Femur (tissue), 1 donor: ENCODE measurements at places on chromosomes 7 and 10.

DNA sequence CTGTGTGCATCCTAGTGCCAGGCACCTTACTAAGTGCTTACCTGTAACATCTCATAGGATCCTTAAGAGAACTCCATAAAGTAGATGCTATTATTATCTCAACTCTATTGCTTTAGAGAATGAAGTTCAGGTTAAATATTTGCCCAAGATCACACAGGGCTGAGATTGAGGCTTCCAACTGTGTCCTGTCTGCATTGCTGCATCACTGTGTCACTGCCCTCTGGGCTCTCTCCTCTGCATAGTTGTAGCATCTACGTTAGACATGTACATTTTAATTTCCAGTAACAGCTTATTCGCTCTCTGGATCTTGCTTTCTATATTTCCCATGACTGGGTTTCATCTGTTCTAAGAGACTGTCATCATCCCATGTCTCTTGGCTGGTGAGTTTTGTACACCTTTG is 63.6 kb upstream of the FZD8 start:
- DNase-seq, result no peak

GRCh38 chr7:134422638-134423037 is 36.3 kb downstream of the AKR1B1 start:
- DNase-seq, result no peak

GRCh38 chr10:86282664-86283465 is 83.7 kb downstream of the GRID1 start:
- DNase-seq, result peak; percentile 10

DNA sequence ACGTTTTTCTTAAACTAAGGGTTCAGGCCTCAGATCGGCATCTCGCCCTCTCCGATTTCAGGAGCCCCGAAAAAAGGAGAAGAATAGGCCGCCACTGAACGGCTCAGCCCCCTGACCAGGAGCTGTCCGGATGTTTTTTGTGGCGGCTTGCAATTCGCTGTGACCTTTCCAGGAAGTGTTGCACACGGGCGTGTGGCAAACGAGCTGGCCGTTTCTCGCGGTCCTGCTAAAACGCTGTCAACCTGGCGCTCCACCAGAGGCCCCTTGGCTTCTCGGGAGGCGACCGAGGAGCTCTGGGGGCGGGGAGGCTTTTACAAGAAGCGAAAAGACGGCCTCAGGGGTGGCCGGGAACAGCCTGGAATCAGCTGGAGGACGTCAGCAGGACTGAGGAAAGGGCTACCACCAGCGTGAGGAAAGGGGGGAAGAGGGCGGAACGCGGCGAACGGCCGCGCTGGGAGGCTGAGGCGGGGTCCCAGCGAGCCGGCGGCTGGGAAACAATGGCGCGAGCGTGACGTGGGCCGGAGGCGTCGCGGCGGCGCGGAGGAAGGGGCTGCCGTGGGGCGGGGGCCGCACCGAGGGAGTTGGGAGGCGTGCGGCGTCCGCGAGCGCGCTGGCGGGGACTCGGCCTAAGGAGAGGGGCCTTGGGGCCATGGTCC is 493 bp downstream of the NT5C2 start:
- DNase-seq, result peak; percentile 90

DNA sequence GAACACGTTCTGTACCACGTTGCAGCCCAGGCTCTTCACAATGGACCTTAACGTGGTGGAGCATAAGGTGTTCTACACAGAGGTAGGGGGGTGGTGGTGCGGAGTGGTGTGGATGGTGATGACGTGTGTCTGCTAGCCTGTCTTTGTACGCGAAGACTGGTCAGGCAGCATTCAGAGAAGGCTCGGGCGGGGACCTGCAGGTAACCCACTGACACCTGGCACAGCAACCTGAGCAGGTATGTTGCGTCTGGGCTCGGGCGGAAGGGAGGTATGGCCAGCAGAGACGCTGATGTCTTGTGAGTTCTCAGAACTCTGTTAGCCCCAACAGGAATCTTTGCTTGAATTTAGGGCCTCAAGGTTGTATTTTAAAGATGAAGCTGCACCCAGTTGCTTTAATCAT is 55.0 kb downstream of the TRRAP start:
- DNase-seq, result no peak

DNA sequence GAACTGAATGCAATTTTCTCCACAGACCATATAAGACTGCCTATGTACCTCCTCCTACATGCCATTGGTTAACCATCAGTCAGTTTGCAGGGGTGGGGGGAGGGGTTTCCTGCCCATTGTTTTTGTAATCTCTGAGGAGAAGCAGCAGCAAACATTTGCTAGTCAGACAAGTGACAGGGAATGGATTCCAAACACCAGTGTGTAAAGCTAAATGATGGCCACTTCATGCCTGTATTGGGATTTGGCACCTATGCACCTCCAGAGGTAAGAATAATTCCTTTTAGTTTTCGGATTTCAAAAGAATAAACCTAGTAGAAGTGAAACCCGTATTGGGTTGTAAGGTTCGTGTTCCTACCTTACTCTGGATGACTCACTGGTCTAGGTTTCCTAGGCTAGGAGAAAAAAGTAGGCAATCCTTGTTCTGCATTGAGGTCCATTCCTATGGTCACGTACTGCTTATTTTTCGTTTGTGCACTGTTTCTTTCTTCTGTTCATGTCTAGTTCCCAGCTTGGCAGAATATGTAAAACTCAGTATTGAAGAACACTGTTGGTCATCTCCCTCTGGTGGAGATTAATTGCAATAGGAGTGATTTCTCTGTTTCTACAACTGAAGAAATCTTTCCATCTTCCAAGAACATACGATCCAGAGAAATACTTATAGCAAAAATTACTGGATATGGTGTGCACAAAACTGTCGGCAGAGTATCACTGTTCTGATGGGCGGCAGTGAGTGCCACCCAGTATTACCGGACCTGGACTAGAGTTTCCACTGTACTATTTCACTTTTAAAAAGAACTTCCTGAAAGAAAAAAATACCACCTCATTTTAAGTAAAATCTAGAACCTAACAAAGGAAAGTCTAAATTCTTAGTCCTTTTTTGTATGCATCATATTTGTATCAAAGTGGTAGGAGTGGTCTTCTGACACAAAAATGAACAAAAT is at the start of gene AKR1C3:
Gene AKR1C3 (plus strand): TSS at position 150 of the 941 bp plus-strand sequence. CDS start 31 bp downstream, at position 181.
- no peak for DNase-seq

DNA sequence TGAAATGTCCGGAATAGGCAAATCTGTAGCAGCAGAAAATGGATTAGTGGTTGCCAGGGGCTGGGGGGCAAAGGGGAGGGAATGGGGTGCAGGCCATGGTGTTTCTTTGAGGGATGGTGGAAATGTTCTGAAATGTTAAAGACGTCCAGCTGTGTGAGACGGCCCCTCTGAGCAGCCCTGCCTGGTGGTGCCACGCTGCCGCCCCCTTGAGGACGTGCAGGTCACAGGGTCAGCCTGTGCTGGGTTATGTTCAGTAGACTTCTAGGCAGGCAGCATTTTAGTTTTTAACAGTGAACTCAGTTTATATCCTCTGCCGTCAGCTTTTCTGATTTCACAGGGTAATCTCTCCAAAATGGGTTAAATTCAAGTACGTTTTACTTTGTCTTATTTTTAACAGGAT is 9.4 kb downstream of the NUB1 start:
- DNase-seq, result no peak

GRCh38 chr10:88707429-88708155 is 1.5 kb downstream of the LIPK start:
- DNase-seq, result no peak

- no peak for DNase-seq
Measured at GRCh38 chr7:21902240-21902639, 43.5 kb downstream of the CDCA7L start.

DNA sequence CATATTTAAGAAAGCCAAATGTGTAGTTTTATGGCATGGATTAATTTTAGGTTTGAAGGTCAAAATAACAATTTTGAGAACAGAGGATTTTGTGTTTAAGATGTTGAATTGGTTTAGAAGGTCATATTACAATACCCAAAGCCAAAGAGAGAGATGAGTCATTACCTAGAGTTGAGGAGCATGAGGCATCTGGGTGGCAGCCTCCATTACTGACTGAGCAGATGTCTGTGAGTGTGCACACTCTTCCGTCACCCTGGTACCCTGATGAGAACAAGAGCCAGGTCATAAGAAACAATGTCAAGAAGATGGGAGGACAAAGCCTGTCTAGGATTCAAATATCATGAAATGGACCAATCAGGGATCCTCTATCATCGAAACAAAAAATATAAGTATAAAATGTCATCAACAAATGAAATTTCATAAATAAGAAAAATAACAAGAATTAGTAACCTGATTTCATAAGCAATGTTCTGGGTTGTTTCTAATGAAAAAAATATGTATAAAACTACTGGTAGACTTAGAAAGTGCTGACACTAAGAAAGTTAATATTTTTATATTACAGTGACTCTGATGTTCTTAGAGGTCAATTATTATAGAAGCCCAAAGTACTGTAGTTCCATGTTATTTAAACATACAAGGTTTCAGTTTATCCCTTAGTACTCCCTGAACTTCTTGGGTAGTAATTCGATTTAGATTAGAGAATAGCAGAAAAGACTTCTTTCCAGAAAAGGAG is 20.0 kb downstream of the CUBN start:
- no peak for DNase-seq

DNA sequence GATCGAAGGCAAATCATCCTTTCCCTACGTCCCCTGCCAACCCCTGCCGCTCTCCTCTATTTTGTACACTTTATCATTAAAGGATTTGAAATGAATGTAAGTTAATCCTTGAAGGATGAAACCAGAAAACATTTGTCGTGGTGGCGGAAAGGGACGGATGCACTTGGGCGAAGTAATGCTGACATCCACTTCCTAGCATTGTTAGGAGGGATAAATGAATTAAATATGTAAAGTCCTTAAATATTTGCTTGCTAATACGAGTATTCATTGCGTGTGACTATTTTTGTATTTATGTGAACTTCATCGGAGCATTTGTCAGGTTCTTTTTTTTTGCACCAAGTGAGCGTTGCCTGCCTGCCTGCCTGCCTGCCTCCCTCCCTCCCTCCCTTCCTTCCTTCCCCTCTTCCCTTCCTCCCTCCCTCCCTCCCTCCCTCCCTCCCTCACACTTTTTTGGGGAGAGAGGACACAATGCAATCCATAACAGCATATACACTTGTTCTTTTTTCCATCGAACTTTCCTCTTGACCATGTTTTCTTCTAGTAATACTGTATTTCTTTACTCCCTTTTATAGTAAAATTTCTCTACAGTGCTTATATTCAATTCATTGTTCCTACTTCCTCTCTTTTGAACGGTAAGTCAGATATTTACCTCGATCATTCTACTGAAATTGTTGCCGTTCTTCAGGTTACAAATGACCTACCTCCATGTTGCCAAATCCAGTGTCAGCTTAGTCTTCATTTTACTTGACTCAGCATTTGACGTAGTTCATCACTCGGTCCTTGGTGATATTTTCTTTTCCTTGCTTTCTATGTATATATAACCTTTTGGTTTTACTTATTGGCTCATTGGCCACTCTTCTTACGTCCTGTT is 831 bp downstream of the CCDC7 start:
- DNase-seq, result peak; percentile 60

GRCh38 chr7:29274146-29275017 is 79.8 kb downstream of the CHN2 start:
- peak; percentile 72 for DNase-seq

DNA sequence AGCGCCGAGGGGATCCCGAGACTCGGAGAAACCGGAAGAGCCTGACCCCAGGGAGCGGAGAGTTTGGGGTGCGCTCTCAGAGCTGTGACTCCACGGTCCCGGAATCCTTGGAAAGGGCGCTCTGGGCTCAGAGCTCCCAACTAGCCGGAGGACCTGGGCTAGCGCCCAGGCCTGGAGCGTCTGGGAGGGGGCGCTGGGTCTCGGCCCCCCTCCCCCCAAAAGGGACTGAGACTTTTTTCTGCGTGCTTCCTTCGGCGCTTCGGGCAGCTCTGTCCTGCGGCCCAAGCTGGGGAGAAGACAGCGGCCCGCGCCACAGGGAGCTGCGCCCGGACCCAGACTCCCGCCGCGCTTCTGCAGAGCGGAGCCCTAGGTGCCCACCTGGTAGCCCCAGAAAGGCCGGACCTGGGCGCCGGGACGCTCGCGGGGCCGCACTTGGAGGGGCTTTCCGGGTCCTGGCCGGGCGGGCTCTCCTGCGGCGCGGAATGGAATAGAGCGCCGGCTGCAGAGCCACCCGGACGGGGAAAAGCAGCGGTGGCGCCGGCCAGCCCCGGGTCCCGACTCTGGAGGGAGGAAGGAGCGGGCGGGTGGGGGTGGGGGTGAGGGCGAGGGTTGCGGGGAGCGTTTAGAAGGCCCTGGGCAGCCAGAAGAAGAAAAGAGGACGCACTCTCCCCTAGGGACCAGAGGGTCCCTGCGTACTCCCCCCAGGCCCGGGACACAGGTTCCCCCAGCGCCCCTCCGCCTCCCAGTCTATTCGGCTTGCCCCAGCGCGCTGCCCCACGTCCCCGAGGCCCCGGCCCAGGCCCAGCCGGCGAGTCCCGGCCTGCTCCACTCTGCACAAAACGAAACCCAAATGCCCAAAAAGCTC is 4.7 kb downstream of the ZNF503 start:
- no peak for DNase-seq

DNA sequence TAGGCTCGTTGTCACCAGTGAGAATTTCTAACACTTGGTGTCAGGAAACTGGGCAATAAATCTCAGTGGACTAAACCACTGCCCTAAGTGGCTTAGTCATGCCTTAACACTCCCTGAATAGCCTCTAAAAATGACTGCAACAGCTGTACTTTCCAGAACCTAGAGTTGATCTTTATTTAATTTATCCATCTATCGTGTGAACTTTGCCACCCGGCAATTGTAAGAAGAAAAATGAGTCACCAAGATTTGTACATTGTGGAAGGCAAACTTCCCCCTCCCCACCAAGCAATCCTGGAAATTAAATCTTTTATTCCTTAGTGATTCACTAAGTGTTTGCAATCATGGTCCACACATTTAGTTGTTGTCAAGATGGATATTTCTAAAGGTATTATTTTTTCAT is 47.1 kb downstream of the NXPH1 start:
- DNase-seq, result no peak

GRCh38 chr10:60873758-60874157 is 70.2 kb downstream of the RHOBTB1 start:
- DNase-seq, result no peak
